ENCODE measurements at places on chromosomes 5 and 9.

GRCh38 chr9:36217256-36217968, 26.7 kb downstream of the CLTA start:
- no peak for DNase-seq

DNA sequence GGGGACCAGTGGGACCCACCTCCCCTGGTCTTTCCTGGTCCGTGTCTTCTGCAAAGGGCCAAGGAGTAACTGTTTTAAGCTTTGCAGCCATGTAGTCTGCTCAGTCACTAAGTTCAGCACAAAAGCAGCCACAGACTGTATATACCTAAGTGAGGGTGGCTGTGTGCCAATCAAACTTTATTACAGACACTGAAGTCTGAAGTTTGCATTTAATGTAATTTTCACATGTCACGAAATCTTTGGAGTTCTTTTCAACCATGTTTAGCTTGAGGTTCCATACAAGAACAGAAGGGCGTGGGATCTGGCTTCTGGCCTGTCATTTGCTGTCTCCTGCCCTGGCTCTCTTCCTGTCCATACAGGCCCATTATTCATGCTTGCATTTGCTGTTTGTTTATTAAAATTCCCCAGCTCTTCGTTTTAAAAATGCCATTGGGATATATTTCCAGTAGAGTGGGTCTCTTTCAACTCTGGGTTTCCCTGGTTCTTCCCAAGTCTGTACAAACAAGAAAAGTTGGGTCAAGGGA, 64.2 kb upstream of the ECM2 start:
- no peak for DNase-seq

DNA sequence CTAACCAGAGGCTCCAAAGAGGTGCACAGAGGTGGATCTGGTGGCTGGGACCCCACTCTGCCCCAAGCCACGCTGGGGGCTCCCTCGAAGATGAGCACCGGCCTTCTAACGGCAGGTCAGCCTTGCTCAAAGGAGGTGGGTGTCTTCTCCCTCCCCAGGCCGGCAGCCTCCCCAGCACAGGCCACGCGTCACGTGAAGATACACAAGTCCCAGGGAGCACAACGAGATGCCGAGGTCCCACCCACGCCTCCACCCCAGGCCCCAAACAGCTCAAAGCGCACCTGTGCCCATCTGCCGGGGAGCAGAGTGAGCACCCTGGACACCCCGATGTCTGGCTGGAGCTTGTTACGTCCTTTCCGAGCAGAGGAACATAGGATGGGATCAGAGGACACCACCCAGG, 12.1 kb downstream of the PNPLA7 start:
- DNase-seq: no peak

GRCh38 chr5:41925555-41925951, 472 bp downstream of the FBXO4 start:
- peak; percentile 12 for DNase-seq

GRCh38 chr5:153636670-153637451, 146.4 kb downstream of the GRIA1 start:
- no peak for DNase-seq

DNA sequence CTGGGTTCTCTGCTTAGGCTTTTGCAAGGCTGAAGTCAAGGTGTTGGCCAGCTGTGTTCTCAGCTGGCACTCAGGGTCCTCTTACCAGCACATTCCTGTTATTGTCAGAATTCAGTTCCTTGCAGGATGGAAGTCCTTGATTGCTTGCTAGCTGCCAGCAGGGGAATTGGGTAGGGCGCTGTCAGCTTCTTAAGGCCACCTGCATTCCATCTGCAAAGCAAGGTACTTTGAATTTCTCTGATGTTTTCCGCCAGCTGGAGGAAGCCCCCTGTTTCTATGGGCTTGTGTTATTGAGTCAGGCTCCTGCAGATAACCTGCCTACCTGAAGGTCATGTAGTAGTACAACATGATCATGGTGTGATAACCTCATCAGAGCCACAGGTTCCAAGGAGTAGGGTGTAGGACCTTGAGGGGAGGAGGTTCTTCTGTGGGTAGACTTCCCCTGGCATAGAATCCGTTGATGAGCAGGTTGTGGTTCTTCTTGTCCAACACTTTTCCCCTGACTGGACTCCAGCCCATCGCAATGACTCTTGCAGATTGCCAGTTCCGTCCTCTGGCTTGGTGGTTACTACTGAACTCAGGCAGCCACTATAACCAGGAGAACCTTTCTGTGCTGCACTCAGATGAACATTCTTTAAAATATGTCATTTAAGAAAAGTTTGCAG, 6.8 kb downstream of the TENT4A start:
- DNase-seq: no peak

GRCh38 chr9:81814794-81815464, 113.3 kb upstream of the SPATA31D4 start:
- no peak for DNase-seq

DNA sequence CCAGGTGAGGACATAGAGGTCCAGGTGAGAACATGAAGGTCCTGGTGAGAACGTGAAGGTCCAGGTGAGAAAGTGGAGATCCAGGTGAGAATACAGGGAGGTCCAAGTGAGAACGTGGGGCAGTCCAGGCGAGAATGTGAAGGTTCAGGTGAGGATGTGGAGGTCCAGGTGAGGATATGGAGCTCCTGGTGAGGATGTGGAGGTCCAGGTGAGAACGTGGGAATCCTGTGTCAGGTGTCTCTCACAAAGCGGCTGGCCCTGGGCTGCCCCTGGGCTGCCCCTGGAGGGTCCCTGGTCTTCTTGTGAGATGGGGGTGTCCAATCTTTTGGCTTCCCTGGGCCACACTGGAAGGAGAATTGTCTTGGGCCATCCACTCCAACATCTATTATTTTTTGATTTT, 133.4 kb downstream of the MRPL36 start:
- DNase-seq: no peak

- no peak for DNase-seq
Measured at GRCh38 chr5:59174248-59174844, 591.5 kb downstream of the RAB3C start.

DNA sequence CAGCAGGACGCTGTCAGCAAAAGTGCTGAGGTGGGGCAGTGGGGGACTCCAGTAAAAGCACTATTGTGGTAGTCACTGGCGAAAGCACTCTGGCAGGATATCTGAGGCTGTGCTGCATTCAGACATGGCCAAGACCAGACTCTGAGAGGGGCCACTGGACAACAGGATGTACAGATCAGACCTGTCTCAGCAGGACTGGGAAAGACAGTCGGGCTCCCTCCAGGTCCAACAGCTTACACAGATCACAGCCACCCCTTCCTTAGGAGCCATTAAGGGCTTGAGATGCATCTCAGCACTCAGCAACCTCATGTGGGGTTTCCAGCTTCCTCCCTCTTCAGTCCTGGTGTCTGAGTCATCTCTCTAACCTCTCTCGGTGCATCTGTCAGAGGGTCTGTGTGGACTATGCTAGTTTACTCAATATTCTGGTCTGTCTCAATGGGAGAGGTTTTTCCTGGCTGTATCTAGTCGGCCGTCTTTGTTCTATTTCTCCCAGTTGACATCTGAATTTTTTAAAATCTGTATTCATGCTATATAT, 154.5 kb downstream of the CWC27 start:
- DNase-seq: no peak

GRCh38 chr5:37197340-37198050, 51.7 kb downstream of the CPLANE1 start:
- DNase-seq: no peak

DNA sequence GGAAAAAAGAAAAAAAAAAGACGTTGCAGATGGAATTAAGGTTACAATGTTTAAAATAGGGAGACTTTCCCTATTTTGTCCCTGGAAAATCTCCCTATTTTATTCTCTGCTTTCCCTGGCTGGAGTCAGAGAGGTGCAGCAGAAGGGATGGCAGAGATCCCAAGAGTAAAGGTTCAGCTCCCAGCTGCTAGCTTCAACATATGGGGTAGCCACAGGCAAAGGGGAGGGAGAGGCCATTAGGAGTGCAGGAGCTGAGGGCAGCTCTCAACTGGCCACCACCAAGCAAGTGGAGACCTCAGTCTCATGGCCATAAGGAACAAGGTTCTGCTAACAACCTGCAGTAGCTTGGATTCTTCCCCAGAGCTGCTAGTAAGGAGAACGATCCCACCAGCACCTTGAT, 367.0 kb upstream of the DAP start:
- no peak for DNase-seq

DNA sequence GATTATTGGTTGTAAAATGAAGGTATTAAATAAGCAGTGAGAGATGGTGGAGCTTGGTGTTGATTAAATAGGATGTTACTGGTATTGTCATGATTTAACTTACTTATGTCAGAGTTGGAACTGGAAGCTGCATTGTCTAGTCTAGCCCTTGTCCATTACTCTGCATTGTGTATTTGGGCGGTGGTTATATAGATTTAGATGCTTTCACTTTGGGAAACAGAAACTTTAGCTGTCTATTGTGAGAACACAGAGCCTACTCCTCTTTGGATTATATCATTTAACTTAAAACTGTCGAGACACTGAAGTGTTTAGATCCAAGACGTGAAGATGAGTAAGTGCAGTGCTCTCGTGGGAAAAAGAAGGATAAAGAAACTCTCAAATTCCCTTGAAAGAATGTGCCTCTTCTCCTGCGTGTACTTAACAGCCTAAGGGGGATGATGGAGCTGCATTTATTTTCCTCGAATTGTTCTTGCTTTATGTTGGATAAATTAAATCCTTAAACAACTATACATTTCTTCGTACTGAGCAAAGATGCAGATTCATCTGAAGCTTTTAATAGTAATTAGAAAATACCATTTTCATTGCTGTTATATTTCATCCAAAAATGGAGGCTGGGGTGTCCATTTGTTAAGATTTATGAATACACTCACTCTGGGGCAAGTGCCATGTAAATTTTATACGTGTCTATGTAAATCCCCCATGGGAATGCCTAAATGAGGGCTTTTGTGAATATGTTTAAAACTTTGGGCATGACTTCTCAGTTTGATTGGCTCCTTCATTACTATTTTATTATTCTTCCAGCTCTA, 21.6 kb downstream of the FBXL7 start:
- DNase-seq: no peak

- DNase-seq: no peak
Measured at GRCh38 chr5:169417676-169418075, 116.7 kb upstream of the SLIT3 start.

DNA sequence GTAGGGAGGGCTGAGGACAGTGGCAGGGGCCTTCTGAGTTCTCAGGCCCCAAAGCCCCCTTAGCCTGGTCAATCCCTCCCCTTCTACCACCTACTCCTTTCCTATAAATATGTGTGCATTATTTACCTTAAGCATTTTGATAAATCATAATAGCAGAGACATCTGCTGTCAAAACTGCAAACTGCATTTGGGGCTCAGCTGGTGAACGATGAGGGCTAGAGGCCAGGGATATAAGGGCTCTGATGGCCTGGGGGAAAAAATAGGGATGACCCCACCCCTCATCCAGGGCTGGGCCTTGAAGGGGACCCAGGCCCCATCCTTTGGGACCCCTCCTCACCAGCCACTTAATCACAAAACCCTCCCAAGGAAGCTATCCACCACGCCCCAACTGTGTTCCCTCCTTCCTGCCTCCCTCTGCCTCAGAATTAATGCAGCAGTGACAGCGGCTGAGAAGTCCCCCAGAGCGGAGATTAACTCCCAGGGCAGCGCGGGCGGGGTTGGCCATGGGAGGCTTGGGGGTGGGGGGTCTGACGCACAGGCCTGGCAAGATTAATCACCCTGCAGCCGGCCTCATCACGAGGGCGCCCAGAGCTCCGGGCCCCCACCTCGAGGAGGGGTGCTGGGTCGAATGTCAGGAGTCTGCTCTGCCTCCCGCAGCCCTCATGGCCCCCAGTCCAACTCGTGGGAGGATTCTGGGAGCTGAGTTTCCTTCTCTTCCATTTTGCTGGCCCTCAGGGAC, 42.1 kb downstream of the CXXC5 start:
- no peak for DNase-seq

DNA sequence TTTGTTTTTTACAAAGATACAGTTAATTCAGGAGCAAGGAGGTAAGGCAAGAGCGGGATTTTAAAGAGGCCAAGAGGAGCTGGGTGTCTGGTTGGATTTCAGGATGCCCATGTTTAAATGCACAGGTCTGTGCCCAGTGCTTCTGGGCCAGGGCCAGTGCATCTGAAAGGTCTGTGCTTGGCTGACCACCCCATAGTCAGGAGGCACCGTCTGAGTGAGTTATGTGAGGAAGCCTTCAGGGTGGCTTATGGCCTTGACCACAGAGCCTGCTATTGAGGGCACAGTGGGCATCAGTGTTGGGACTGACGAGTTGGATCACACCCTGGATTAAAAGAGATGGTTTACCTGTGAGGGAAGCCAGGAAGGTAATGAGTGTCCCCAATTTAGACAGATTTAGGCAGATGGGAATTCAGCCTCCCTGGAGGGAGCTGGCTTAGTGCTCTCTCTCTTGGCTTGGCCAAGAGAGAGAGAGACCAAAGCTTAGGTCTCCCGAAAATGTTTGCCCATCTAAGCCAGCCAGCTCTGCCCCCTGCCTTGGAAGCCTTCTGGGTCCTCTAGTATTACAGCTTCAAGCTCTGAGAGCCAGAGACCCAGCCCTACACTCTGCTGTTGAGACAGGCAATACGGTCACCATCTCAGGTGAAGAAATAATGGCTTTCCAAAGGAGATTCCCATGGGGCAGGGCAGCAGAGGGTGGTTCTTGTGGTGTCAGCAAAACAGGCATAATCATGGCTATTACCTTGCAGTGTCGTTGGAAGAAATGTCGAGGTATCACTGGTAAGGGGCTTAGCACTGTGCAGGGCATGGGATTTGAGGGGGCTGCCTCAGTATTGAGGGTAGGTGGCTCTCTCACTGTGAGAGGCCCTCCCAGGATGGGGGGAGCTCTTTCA, 68.6 kb downstream of the RGS3 start:
- no peak for DNase-seq

DNA sequence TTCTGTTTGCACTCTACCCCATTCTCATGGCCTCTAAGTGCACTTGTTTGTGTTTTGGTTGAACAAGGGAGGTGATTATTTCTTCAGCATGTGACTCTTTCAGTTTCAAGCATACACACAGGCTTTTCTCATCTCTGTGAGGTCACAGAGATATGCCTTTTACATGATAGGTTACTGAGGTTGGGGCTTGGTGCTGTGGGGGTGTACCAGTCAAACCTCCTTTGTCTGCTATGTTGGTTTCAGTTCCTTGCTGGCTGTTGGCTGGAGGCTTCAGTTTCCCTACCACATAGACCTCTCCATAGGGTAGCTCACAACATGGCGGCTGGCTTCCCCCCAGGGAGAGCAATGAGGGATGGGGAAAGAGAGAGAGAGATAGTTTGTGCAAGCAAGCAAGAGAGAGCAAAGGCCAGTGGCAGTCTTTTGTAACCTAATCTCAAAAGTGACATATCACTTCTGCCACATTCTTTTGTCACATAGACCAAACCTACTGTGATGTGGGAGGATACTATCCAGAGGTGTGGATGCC, 96.7 kb upstream of the SEMA6A start:
- DNase-seq: no peak

GRCh38 chr5:168620807-168621206, 41.6 kb upstream of the PANK3 start:
- DNase-seq: no peak

All from stimulated activated CD8-positive, alpha-beta memory T cell treated with anti-CD3 and anti-CD28 coated beads, Interleukin-15, amount 100 ng/mL, for 24 hours (primary cell).